ENCODE measurements at places on chromosomes 16 and 17. TPM values are rescaled to one million over a fixed set of nuclear protein-coding genes. Genes with fewer than 3 reads are reported as not detected.

DNA sequence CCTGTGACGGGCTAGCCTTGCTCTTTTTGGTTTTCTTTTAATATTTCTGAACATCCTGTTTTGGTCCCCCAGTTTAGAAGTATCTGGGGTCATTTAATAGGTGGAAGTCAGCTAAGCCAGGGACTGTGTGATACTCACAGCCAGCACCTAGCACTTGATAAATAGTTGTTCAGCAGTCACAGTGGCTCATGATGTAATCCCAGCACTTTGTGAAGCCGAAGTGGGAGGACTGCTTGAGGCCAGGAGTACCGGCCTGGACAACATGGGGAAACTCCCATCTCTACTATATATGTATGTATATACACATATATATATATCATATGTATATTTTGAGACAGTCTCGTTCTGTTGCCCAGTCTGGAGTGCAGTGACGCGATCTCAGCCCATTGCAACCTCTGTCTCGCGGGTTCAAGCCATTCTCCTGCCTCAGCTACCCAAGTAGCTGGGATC, 1.8 kb upstream of the ZNRF1 start:
- no peak for DNase-seq

DNA sequence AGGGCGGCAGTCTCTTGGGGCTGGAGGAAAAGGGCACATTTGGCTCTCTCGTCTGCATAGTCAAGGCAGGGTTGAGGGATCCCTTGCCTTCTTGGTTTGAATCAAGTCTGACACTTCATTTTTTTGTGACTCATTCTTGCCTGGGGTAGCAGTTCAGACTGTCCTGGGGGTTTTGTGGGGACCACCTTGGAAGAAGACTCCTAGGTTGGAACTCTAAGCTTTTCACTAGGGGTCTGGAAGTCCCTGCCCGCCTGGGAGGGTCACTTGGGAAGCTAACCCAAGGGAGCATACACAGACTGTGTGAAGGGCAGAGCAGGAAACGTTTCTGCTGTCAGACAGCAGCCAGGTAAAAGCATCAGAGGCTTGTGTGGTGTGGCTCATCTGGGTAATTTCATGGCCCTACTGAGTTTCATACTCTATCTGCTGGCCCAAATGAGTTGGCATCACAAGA, 11.3 kb downstream of the YPEL2 start:
- DNase-seq: no peak

GRCh38 chr17:40554646-40555295, 10.5 kb downstream of the CCR7 start:
- peak; percentile 6 for DNase-seq

- no peak for DNase-seq
Measured at GRCh38 chr17:8826808-8827435, 27.8 kb upstream of the MFSD6L start.

DNA sequence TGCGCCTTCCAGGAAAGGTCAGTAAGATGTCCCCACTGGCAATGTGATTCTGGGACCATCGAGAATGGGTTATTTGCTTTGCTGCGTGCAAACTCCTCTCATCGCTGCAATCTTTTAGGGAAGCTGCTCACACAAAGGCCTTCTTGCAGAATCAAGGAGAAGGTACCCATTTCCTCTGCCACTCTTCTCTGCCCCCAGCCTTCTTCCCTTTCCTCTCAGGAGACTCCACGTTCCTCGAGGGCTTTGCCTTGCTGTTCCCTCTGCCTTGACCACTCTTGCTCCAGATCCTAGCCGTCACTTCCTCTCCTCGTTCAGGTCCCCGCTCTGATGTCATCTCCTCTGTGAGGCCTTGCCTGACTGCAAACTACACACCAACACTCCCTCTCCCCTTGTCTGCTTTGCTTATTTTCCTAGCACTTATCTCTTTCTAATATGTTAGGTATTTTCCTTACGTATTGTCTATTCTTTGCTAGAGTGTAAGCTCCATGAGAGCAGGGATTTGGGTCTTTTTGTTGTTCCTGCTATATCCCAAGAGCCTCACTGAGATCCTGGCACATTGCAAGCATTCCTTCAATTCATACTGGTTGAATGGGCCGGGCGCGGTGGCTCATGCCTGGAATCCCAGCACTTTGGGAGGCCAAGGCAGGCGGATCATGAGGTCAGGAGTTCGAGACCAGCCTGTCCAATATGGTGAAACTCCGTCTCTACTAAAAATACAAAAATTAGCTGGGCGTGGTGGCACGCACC, 5.3 kb upstream of the CRK start:
- no peak for DNase-seq

- DNase-seq: peak; percentile 80
Measured at GRCh38 chr16:26645614-26646013, 421.1 kb upstream of the C16orf82 start.

KRTAP3-1 gene
- not detected for total RNA-seq

CLDN7 gene
- 131 TPM for total RNA-seq

GPS2 gene
- total RNA-seq: 55.9 TPM

TBC1D3E gene
- not detected for total RNA-seq

UMOD gene
- not detected for total RNA-seq

RAB34 gene
- 153 TPM for total RNA-seq

GALR2 gene
- total RNA-seq: 2.0 TPM

CCDC200 gene
- not detected for total RNA-seq

NLRP1 gene
- total RNA-seq: 17.9 TPM

Data from WTC11 (cell line).